ENCODE measurements at places on chromosomes 6 and 20. TPM values are rescaled to one million over a fixed set of nuclear protein-coding genes. Genes with fewer than 3 reads are reported as not detected.

- no peak for DNase-seq
Observed at GRCh38 chr6:105522626-105523322, 119.9 kb upstream of the PREP start.

Gene WFDC2
- total RNA-seq = not detected

GRCh38 chr6:119677384-119677783 lies 327.8 kb upstream of the MAN1A1 start:
- DNase-seq = no peak

DNA sequence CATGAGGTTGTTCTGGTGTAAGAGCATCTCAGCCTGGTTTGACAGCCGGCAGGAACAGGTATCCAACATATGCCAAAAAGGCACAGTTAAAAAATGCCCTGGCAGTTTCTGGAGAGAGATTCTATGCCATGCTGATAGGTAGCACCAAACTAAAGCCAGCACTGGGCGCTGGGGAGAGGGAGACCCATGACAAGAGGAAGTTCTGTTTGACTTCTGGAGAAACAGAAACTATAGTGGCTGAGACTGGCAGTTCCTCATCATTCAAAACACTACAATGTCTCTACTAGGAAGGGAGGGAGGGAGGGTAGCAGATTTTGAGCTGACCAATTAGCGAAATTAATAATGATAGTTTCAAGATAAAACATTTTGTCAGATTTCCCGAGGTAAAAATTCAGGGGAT lies 174.1 kb downstream of the ADAT2 start:
- no peak for DNase-seq

Gene RBPJL
- total RNA-seq = not detected

DNA sequence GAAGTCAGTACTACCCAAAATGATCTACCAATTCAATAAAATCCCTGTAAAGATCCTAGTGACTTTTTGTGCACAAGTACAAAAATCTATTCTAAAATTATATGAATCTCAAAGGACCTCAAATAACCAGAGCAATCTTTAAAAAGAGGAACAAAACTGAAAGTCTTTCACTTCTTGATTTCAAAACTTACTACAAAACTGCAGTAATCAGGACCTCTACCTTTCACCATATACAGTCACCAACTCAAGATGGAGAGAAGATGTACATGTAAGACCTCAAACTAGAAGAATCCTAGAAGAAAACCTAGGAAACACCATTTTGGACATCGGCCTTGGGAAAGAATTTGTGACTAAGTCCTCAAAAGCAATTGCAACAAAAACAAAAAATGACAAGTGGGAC lies 109.5 kb upstream of the CD93 start:
- DNase-seq = no peak

GRCh38 chr6:1387876-1388629 lies 1.3 kb upstream of the FOXF2 start:
- DNase-seq = no peak

DNA sequence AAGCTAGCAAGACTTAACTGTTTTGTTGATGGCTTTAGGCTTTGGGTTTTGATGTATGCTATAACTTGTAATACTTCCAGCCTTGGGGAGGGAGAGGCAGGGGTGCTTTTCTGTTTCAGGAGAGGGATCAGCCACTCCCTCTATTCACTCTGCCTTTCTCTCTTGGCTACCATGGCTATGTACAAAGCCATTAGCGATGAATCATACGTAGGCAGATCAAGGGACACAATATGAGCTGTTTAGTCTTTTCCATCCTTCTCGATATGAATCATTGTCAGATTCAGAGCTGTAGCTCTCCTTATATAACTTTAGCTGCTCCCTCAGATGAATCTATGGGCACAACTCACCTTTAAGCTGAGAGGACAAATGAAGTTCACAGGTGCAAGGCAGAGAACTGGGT lies 230.6 kb downstream of the TSHZ2 start:
- DNase-seq = no peak

Gene TSHZ2
- 26.1 TPM for total RNA-seq

Gene SMPDL3A
- total RNA-seq = 0.22 TPM

DNA sequence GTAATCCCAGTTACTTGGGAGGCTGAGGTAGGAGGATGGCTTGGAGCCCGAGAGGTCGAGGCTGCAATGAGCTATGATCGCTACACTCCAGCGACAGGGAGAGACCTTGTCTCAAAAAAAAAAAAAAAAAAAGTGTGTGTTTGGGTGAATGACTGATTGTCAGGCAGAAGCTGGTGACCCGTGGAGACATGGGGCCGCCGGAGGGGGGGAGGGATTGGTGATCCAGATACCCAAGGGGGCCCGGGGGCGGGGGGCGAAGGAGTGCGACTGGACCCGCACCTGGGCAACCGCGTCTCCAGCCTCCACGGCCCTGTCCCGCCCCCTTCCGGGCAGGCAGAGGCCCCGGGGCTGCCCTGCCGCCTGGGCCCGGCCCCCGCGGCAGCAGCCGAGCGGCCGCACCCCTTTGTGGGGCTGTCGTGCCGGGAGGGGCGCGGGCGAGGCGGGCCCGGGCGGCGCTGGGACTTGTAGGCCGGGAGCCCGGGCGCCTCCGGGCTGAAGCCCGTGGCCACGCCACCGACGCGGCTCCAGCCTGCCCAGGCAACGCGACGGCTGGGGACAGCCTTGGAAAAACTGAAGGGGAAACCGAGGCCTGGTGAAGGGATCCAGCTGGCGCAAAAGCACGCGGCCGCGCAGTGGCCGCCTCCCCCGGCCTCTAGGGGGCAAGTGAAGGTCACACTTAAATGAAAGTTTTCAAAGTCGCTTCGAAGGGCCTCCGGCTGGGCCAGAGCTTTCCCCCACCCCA lies 2.1 kb upstream of the RBM38 start:
- DNase-seq = no peak

DNA sequence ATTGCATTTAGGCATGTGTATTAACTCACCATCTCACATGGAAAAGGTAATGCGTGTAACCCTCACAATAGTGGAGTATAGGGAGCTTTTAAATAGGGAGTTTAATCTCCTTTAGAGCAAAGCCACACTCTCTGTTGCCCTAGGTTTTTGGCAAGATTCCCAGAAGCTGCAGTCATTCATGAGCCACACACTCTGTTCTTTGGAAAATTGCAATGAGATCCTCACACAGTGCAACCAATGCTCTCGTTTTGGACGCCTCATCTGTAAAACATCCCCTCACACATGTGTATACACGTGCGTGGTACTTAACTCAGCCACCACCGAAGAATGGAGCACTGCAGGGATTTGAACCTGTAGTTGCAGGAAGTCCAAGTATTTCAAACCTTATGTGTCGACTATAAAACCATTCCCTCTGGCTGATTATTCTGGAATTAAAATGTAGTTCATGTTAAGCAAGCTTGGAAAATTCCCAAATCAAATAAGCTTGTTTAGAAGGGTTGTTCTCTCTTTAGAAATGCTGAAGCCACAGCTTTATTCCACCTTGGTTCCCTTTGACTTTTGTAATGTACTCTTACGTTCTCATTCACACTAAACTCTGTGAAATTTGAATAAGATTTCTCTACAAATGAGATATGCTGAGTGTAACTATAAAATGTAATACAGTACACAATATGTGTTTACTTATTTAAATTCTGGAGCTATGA lies 489.8 kb upstream of the MANEA start:
- no peak for DNase-seq

Gene OR12D3
- total RNA-seq = not detected

Gene GNMT
- total RNA-seq = 1.2 TPM

GRCh38 chr6:55632953-55633352 lies 54.0 kb upstream of the HMGCLL1 start:
- no peak for DNase-seq

DNA sequence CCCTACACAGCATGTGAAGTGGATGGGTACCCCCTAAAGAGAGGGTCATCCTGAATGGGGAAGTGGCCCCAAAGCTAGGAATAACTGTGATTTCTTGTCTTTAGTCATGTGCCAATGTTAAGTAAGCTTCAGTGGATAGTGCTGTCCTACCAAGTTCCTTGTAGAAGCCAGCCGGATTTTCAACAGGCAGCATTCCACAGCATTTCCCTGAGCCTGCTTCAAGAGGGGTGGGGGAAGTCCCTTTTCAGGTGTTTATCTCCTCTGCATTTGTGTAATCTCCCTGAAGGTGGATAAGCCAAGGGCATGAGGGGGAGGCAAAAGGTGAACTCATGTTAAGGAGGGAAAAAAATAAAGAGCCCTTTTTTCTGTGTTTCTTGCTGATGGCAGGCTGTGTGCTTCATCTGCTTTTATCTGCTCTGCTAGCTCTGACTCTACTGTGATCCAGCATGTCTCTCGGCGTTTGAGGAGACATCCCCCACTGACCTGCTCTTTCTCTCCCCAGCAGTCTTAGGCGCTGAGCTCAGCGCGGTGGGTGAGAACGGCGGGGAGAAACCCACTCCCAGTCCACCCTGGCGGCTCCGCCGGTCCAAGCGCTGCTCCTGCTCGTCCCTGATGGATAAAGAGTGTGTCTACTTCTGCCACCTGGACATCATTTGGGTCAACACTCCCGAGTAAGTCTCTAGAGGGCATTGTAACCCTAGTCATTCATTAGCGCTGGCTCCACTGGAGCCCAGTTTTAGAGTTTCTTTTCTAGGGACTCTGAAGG lies 1.9 kb downstream of the EDN1 start:
- no peak for DNase-seq

Gene HMGCLL1
- total RNA-seq = not detected

- DNase-seq = no peak
Observed at GRCh38 chr6:14520536-14520935, 403.0 kb downstream of the CD83 start.

DNA sequence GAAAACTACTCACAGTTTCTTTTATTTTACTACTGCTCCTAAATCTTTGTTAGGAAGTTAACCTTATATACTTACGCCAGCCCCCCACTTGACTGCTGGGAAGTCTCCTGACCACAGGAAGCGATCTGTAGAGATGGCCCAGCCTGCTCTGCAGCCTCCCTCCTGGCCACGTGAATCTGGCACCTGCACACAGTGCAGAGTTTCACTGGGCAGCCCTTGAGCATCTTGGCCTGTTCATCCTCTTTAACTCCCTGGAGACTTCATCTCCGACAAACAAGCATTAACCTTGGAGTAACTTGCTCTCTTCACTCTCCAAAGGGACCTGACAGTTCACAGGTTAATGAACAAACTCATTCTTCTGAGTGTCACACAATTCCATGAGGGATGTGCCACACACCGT lies 294.1 kb downstream of the BTBD9 start:
- no peak for DNase-seq

Gene SIRPD
- total RNA-seq = 0.28 TPM

DNA sequence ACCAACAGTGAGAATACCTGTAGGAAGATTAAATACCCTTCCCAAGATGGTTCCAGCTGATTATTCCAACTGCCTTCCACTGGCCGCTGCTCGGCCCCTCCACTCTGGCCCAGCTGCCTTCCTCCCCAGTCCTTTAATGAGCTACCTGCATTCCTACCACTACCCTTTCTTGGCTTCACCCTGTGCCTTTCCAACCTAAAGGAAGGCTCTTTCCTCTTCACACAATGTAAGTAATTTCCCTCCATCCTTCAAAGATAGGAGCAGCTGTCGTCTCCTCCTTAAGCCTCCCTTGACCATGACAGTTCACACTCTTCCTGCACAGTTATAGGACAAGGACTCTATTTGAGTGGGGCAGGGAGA lies 16.2 kb upstream of the SNX9 start:
- DNase-seq = no peak

DNA sequence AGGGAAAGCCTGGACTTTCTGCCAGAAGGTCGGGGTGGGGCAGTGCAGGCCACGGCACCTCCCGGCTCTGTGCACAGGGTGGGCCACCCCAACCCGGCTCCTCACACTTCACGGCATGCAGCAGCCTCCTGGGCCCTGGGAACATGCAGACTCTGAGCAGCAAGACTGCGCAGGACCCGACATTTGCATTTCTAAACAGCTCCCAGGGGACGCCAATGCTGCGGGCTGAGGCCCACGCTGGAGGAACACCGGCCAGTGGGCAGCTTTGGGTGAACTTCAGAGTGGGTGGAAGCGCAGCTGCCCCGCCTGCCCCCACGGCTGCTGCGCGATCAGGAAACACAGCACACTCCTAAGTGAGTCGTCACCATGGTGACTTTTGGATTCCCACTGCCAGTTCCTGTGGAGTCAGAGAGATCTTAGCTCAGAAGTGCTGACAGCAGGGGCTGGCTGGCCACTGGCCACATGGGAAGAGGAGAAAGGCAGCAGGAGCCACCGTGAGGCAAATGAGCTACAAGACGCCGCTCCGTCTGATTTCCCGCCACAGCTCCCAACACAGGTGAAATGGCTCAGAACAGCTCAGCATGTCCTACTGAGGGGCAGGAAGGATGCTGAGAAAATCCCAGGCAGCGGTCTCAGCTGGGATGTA lies 52.1 kb downstream of the RNASET2 start:
- DNase-seq = no peak

DNA sequence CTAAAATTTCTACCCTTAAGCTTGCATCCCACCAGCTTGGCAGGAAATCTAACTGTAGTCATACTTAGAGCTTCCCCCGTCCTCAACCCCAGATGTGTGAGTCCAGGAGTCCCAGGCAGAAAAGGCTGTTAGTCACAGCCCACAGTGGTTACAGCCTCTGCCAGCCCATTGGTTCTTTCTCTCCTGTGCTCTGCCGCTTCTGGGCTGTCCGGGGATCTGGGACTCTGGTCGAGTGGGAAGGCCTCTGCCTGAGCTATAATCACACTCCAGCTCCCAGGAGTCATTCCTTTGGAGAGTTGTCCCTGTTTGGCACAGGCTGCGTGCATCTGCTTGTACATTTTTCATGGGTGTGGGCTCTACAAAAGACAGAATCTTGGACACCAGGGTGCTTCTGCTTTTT lies 45.6 kb upstream of the FYN start:
- DNase-seq = no peak

DNA sequence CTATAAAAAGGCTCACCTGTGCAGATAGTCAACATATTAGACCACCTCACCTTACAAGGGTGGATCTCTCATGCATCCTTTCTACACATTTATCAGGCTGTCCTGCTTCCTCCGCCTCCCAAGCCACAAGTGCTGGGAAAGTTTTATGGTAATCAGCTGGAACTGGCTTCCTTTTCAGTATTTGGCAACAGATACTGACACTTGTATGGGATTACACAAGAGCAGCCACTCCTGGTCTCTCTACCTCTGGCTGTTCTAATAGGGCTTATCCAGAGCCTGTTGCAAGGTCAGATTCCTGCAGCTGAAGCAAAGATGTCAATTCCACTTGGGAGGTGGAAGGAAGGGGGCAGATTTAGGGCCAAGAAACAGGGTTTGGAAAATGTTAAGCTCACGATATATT lies 503 bp upstream of the GPLD1 start:
- DNase-seq = no peak

- DNase-seq = no peak
Observed at GRCh38 chr20:13778827-13779226, 5.9 kb downstream of the ESF1 start.

Gene SLPI
- total RNA-seq = not detected

Gene MCHR2
- total RNA-seq = not detected

- DNase-seq = no peak
Observed at GRCh38 chr6:1402868-1403267, 13.5 kb downstream of the FOXF2 start.

DNA sequence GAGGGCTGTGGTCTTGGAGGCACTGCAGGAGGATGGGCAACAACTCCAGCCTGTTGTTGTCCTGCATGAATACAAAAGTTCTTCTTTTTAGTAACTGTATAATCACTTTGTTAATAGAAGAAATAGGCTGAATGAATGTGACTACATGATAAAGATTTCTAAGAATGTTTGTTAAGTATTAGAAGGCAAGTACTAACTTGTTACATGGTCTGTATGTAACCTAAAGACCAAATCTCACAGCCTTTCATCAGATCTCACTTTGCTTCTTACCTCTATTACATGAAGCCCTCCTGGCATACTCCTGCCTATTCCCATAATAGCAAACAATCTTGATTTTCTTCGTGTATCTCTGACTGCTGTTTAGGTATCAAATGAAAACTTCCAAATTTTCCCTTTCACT lies 73.4 kb downstream of the REPS1 start:
- no peak for DNase-seq

Gene BHLHE23
- not detected for total RNA-seq

- DNase-seq = no peak
Observed at GRCh38 chr6:131654326-131654725, 17.2 kb downstream of the ENPP3 start.

All from CD4-positive, alpha-beta T cell (primary cell).